ENCODE measurements at places on chromosomes 7 and 10. TPM values are rescaled to one million over a fixed set of nuclear protein-coding genes. Genes with fewer than 3 reads are reported as not detected.

MOGAT3 gene
- not detected for total RNA-seq

- no peak for DNase-seq
These were observed 63.4 kb downstream of the VAX1 start for GRCh38 chr10:117074621-117075020.

GRCh38 chr10:15738270-15738925 is 18.7 kb upstream of the ITGA8 start:
- DNase-seq, result no peak

DNA sequence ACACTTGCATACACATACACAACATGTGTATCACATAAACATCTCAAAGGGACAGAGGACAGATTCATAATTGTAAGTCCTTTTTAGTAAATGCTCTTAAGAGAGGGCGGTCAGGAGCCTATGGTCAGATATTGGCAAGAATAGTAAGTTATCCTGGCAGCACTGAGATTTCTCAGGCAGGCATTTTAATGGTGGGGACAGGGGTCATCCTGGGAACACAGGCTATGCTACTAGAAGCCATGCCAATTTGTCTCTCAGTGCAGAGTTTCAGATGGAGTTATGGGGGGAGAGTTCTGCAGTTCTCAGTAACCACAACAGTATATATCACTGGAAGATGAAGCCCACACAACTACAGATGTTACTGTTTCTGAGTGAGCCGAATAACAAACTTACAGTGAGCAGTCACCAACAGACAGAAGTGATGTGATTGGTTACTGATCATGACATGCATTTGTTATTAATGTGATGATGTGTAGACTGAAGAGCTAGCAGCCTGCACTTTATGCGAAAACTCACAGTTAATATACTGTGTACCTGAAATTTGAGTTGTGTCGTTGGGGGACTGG is 16.4 kb downstream of the ZNF487 start:
- no peak for DNase-seq

GRCh38 chr10:37872955-37873354 is 15.5 kb upstream of the ZNF248 start:
- DNase-seq, result no peak

- no peak for DNase-seq
These were observed 111.1 kb downstream of the OAT start for GRCh38 chr10:124307591-124307990.
